ENCODE measurements at places on chromosomes 2 and 18.

DNA sequence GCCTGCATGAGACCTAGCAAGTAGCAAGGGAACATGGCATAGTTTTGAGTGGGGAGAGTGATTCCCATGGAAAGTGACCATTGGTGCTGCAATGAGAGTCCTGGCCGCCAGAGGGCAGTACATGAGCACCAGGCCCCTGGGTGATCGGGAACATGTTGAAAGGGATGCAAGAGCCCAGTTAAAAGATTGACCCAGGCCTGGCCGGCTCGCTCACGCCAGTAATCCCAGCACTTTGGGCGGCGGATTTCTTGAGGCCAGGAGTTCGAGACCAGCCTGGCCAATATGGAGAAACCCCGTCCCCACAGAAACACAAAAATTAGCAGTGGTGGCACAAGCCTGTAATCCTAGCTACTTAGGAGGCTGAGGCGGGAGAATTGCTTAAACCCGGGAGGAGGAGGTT, 22.2 kb downstream of the FAP start:
- peak; percentile 61 for DNase-seq

- DNase-seq: no peak
Measured at GRCh38 chr2:19568809-19569208, 210.4 kb upstream of the OSR1 start.

GRCh38 chr2:214481204-214481603, 70.3 kb downstream of the VWC2L start:
- DNase-seq: no peak

DNA sequence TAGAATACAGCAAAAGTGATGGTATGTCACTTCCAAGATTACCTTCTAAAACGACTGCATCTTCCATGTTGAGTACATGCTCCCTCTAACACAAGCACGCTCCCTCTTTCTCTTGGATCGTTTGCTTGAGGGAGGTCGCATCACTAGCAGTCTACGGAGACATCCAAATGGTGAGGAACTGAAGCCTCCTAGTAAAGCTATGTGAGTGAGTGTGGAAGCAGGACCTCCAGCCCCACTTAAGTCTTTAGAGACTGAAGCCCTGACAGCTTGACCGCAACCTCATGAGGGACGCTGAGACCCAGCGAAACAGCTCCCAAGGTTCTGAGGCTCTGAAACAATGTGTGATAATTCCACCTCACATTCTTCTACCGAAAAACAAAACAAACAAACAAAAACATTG, 486.7 kb upstream of the GCFC2 start:
- no peak for DNase-seq

DNA sequence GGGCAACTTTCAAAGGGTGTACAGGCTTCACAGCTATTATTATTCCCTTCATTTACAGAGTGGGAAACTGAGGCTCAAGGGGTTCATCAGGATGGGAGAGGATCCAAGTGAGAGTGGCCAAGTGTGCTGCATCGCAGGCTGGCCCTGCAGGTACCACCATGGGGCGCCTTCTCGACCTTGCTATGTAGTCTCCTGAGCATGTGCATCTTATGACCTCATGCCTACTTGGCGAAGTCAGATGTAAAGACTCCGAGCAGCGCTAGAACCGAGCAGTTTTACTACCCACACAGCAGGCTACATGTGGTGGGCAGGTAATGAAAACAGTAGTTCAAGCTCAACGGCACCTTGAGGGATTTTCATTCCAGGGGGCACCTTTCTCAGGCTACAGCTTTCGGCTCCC, 42.0 kb downstream of the TFCP2L1 start:
- DNase-seq: no peak

- DNase-seq: no peak
Measured at GRCh38 chr2:55621802-55622201, 4.4 kb upstream of the PPP4R3B start.

- DNase-seq: no peak
Measured at GRCh38 chr2:128364441-128364911, 45.8 kb upstream of the HS6ST1 start.

DNA sequence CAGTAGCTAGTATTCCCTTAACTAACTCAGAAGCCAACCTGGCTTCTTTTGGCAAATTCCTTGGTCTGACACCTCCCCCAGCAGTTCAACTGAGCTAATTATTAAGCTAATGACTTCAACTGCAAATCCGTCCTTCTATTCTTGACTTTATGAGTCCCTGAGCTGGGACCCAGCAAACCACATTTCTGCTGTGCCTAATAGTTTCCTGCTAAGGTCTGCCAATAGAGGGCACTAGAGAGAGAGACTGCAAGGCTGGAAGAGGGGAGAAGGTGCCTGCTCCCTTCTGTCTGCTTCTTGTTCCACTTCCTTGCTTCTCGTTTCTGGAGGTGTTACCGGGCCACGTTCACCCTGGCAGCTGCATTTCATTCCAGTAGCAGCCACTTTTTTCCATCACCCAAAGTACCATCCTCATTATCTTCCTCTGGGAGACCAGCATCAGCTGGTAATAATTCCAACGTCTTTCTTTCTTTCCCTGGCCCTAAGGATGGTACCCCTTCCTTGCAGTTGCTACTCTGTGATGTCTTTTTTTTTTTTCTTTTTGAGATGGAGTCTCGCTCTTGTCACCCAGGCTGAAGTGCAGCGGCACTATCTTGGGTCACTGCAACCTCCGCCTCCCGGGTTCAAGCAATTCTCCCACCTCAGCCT, 352.0 kb downstream of the TNS1 start:
- peak; percentile 39 for DNase-seq

DNA sequence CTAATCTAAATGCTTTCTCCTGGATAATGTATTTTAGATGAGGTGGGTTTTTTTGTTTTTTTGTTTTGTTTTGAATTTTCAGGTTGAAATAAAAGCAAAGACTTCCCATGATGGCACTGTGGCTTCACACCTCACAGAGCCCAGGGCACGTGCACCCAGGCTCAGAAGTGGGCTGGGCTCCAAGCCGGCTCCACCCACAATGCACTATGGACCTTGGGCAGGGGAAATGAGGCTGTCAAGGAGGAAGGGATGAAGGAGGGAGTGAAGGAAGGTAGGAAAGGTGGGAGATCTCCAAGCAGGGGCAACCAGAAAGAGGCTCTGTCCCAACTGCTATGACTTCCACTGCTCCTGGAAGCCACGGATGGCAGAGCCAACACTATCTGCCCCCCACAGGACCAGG, 60.4 kb downstream of the BIN1 start:
- DNase-seq: no peak

- DNase-seq: no peak
Measured at GRCh38 chr2:73994178-73994831, 9.6 kb downstream of the TET3 start.

DNA sequence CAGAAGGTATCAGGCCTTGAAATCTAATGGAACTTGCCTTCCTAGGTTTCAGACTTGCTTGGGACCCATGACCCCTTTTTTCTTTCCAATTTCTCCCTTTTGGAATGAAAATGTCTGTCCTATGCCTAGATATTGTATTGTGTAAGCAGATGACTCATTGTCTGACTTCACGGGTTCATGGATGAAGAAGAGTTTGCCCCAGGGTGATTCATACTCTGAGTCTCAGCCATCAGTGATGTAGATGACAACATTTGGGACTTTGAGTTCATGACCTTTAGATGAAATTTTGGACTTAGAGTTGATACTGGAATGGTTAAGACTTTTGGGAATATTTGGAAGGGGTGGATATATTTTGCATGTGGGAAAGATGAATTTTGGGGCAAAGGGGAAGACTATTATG, 11.2 kb upstream of the SCYGR5 start:
- peak; percentile 65 for DNase-seq

DNA sequence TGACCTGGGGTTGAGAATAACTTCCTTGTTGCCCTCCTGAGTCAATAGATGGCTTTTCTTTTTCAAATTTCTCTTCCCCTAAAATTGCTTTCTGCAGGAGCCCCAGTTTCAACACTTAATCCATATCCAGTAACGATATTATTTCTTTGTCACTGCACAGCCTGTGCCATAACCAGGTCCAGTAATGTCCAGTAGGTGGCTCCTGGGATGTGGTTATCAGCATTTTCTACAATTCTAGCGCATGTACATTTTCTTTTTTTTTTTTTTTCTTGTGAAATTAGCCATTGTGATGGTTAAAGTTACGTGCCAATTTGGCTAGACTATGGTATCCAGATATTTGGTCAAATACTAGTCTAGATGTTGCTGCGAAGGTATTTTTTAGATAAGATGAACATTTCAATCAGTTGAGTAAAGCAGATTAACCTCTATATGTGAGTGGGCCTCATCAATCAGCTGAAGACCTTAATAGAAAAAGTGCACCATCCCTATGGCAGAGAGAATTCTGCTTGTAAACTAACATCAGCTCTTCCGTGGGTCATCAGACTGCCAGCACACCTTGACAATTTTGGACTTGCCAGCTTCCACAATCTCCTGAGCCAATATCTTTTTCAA, 72.9 kb upstream of the SCG2 start:
- no peak for DNase-seq

DNA sequence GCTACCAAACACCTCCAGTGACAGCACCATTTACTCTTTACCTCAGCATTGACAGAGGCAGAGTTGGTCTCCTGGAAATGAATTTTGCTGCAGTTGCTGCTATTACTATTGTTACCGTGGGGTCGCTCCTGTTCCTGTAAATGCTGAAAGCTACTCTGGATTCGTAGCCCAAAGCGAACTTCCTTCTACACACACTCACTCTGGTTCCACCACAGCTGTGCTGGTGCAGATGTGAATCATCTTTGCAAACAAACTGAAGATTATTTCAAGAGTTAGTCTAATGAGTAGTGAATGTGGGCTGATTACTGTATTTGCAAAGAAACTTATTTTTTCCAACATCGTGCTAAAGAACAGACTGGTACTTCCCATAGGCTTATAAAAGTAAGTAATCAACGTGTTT, 304.0 kb downstream of the LPIN1 start:
- DNase-seq: no peak

- no peak for DNase-seq
Measured at GRCh38 chr2:166568409-166568808, 74.4 kb upstream of the SCN7A start.

DNA sequence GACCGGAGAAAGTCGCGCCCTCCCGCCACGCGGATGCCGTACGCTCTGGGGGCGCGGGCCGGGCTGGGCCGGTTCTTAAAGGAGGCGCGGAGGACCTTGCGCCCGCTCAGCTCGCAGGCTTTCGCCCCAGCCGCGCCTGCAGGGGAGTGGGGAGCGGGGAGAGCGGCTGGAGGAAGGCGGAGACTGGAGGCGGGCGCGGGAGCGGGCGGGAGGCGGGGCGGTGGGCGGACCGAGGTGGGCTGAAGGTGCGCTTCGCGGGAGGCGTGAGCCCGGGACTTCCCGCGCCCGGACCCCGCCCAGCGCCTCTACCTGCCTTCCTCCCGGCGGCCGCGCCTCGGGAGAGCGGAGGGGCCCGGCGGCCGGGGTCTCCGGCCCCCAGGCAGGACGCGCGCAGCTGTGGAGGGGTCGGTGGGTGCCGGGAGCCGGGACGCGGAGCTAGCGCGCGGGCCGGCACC, at the start of gene ADRA2B:
Gene ADRA2B (minus strand): TSS at position 148 of the 455 bp plus-strand sequence. CDS start 422 bp downstream, outside the sequence.
- DNase-seq: no peak

DNA sequence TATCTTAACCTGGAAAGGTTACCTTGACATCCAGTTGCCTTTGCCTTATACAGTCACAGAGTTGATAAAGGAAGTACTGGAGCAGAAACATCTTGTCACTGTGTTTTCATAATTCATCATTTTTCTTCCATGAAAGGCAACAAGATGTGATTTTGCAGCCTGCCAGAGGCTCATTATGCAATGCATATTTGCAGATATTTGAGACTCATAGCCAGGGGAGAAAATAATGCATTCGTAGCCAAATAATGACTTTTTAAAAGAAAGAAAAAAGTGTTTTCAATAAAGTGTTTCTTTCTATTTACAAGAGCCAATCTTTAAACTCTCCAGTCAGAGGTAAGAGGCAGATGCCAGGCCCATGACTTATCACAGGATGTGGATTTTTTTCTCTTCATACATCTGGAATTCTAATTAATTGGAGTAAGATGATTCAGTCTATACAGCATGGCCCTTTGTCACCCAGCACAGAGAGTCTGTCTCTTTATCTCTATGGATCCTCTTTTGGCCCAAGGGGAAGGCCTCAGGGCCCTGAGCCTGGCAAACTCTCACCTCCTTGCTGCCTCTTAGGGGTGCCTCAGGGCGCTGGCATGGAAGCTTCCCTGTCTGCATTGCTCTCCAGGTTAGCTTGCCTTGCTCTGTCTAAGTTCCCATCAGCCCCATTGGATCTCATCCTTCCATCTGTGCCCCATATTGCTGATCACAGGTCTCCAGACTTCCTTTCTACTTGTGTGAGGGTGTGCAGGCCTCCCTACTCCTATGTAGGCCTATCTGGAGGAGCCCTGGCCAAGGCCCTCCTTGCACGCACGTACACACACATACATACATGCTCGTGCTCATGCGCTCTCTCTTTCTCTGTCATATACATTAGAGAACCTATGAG, 247.7 kb downstream of the TPGS2 start:
- DNase-seq: peak; percentile 12

DNA sequence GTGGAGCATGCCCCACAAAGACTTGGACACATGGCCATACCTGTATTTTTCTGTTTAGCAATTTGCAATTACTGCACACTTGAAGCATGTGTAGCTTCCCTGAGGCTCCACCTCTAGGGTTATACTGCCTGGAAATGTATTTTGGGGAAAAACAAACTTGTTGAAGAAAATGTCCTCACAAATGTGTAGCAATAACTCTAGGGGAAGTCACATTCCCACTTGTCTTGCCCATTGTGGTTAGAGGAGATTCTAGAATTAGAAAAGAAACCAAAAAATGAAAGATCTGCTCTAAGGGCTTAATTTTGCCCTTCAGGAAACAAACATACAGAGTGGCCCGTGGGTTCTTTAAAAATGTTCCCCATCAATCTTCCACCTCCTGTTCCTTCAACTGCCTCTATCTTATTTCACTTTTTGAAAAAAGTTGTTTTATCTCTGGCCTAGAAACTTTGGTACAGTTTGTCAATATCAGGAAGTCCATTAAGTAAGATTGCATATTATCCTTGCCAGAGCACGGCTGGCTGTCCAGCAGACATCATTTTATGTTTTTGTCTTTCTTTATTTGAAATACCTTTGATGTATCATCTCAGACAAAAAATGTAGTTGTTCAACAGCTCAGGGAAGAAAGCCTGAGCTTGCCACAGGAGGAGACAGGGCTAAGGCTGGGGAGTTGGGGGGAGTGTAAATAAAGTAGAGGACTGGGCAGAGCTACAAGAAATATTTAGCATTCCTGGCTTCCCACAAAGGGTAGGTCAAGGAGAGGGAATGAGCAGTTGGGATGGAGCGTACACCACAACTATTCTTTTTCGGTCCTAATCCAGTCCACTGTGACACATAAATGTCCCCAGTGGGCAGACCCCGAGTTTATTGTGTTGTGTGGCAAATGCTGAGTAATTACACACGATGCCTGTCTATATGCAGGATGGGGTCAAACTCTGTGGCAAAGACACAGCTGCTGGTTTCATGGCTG, 96.8 kb upstream of the CDC42EP3 start:
- DNase-seq: peak; percentile 50

DNA sequence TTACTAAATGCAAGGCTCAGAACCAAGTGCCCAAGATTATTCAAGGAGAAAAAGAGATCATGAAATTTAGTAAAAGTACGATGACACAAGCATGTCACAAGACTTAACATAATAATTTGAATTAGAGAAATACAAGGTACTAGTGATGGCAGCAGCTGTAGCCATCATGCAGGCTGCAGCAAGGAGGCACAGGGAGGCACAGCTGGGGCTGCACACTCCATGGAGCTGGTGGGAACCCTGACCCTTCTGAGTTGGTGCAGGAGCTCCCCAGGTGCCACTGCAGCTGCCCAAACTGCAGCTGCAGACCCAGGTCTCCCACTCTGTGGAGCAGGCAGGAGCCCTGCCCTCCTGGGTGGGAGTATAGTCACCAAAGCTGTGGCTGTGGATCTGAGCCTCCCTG, 46.0 kb downstream of the COL3A1 start:
- DNase-seq: no peak

- DNase-seq: no peak
Measured at GRCh38 chr2:70978341-70979179, at the start of gene ANKRD53. ANKRD53 (plus strand) TSS chr2:70978630; CDS start chr2:70978646, 16 bp downstream.

- no peak for DNase-seq
Measured at GRCh38 chr18:78247615-78248289, 731.9 kb upstream of the SALL3 start.
